Mammary epithelial cell (primary cell): ENCODE measurements at places on chromosomes 6 and 20. TPM values are rescaled to one million over a fixed set of nuclear protein-coding genes. Genes with fewer than 3 reads are reported as not detected.

IL20RA gene
- not detected in 2 replicates for total RNA-seq

SFTA2 gene
- not detected for total RNA-seq

PTGIS gene
- total RNA-seq = not detected in 2 replicates

PRL gene
- total RNA-seq = not detected

ANKS1A gene
- total RNA-seq = 19.7 and 20.0 TPM in 2 replicates

ZNF318 gene
- 14.8 TPM for total RNA-seq

EDN3 gene
- 0.17 TPM for total RNA-seq

RIMS1 gene
- 1.0 TPM for total RNA-seq

PSMB1 gene
- 230 TPM for total RNA-seq

C6orf136 gene
- 1.8 TPM for total RNA-seq

GJA1 gene
- total RNA-seq = 269 TPM

NFATC2 gene
- under 0.01 TPM for total RNA-seq
